Activated CD4-positive, CD25-positive, alpha-beta regulatory T cell treated with anti-CD3 and anti-CD28 coated beads, Interleukin-2, amount 50 U/mL, for 16 hours (primary cell): ENCODE measurements at places on chromosomes 6 and 20.

DNA sequence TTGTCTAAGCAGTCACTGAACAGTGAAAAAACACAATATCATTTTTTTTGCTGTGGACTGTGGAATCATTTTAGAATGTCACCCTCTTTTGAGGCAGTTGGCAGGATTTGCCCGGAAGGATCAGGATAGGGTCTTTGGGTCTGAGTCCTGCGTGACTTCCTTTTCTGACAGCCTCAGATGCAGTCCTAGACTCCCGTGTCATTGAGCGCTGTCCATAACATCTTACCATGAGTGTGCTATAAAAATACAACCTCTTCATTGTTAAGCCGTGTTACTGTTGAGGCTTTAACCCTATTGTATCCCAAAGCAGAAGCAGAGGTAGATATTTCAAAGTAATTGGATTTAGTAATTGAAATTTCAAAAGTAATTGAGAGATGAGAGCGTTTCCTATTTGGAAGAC lies 30.6 kb downstream of the ARID1B start:
- no peak for DNase-seq

- no peak for DNase-seq
Measured at GRCh38 chr6:101779051-101779844, 385.7 kb downstream of the GRIK2 start.

- DNase-seq, result no peak
Measured at GRCh38 chr6:154572556-154572955, 62.1 kb upstream of the CNKSR3 start.

DNA sequence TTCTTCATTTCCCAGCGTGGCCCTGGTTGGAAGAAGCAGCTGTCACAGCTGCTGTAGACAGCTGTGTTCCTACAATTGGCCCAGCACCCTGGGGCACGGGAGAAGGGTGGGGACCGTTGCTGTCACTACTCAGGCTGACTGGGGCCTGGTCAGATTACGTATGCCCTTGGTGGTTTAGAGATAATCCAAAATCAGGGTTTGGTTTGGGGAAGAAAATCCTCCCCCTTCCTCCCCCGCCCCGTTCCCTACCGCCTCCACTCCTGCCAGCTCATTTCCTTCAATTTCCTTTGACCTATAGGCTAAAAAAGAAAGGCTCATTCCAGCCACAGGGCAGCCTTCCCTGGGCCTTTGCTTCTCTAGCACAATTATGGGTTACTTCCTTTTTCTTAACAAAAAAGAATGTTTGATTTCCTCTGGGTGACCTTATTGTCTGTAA lies 292.7 kb downstream of the ESR1 start:
- DNase-seq, result no peak

DNA sequence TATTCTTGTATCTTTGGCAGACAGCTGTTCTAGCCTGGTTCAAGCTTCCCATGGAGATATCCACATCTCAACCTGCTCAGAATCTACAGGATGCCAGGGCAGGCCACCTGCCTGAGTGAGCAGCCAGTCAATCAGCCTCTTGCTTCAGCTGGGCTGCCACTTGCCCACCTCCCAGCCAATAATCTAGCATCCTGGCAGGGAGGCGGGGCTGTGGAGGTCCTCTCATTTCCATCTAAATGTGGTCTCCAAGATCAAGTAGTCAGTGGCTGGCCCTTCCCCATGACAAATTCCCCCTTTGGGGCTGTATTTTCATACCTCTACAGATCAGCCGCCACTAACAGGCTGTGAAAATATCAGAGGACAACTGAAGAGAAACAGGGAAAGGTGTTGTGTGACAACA lies 33.0 kb upstream of the SPDEF start:
- DNase-seq, result no peak

DNA sequence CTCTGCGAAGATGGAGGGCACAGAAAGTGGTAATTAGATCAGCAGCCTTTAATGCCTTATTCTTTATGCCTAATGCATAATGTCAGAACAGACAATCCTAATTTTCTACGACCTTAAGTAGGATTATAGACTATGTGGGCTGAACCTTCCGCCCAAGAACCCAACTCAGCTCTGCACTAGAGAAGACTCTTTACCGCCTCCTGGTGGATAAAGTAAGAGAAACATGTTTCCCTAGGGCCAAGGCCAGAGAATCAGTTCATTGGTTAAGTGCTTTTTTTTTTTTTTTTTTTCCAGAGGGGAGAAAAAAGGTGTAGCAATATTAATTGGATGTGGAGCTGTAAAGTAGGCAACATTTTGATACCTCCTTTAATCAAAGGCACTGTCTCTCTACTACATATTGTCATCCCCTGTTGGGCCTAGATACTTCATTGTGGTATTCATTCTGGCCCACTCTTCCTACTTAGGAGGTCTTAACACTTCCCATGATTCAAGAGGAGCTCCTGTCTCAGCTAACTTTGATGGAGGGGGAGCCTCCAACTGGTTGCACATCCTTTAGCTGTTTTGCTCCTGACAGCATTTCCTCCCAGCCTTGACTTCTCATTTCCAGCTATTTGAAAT lies 124.9 kb upstream of the NRN1 start:
- no peak for DNase-seq

GRCh38 chr6:10390495-10391298 lies 24.2 kb downstream of the TFAP2A start:
- DNase-seq, result no peak

DNA sequence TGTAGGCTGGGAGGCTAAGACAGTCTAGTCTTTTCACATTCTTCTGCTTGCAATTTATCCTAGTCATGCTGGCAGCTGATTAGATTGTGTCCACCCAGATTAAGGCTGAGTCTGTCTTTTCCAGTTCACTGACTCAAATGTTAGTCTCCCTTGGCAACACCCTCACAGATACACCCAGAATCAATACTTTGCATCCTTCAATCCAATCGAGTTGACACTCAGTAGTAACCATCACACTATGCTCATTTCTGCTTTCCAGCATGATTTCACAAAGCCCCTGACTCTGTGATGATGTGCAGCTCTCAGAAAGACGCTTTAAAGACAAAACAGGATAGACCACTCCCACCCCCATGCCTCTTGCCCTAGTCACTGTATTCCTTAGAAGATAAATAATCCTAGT lies 693.0 kb downstream of the HTR1B start:
- no peak for DNase-seq

DNA sequence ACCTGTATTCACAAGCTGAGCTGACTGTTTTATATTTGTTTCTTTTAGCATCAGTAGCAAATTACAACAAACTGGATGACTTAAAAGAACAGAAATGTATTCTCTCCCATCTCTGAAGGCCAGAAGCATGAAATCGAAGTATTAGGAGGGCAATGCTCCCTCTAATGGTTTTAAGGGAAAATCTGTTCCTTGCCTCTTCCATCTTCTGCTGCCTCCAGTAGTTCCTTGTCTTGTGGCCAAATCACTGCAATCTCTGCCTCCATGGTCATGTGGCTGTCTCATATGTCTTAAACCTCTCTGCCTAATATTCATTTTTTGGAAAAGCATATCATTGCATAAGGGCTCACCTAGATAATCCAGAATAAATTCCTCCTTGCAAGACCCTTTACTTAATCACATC lies 25.2 kb upstream of the ASCC3 start:
- no peak for DNase-seq

DNA sequence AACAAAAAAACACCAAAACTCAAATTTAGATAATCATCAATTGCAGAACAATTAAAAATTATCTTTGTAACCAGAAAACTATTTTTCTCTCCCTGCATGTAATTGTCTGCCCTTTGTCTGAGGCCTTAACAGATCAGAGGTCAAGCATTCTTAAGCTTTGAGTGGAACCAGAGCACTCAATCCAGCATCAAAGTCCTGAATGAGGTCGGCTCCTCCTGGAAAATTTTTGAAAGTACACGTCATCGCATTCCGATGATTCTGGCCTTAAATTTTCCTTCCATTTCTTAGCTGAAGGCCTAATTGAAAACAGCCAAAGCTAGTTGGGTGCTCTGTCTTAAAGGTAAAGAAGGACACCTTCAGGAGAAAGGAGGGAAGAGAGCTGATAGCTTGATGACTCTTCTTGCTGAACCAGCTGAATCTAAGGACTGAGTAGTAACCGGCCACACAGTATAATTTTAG lies 510.2 kb upstream of the SULF2 start:
- DNase-seq, result no peak

- DNase-seq, result no peak
Measured at GRCh38 chr6:37696220-37696840, 1.4 kb downstream of the MDGA1 start.

DNA sequence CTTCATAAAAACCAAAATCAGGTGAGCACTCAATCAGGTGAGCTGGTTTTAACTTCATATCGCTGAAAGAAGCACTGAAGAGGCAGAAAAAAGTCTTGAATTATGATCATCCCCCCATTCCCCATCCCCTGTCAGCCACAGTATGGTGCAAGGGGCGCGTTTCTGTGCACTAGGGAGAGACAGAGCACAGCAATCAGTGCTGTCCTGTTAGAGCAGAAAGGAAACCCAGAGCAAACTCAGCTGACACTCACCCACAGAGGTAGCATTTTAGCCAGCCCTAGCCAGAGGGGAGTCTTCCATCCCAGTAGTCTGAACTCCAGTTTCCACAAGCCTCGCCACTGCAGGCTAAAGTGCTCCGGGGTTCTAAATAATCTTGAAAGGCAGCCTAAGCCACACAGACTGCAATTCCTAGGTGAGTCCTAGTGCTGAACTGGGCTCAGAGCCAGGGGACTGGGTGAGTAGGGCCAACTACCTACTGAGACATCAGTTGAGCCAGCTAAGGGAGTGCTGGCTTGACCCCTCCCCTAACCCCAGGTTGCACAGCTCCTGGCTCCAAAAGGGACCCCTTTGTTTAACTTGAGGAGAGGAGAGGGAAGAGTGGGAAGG lies 1352.6 kb upstream of the GJE1 start:
- no peak for DNase-seq
